NCI-H1417 treated with DMSO at 0.1 percent for 48 hours (cell line): ENCODE measurements at places on chromosomes 12 and 14.

GRCh38 chr12:88362439-88362838, 217.8 kb downstream of the KITLG start:
- DNase-seq, result no peak

- no peak for DNase-seq
These were observed 36.6 kb downstream of the PCNX1 start for GRCh38 chr14:70943838-70944237.

DNA sequence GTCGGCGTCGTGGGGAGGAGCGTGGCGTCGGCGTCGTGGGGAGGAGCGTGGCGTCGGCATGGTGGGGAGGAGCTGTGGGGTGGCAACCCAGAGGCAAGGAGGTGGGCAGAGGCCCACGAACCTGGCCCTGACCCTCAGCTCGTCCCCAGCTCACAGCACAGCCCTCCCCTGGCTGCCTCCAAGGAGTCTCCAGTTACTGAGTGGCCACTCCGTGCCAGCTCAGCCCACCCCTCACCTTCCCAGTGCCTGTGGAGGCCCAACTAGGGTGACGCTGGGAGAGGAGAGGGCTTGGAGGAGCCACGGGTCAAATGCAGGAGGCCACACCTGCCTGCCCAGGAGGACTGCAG, 5.8 kb downstream of the ADSS1 start:
- DNase-seq, result no peak

- DNase-seq, result no peak
These were observed 14.2 kb upstream of the SLC38A4 start for GRCh38 chr12:46839964-46840363.

GRCh38 chr14:98474900-98475299, 797.1 kb downstream of the BCL11B start:
- no peak for DNase-seq

GRCh38 chr12:50566066-50566465, 61.3 kb downstream of the DIP2B start:
- DNase-seq, result no peak

GRCh38 chr12:132380641-132381040, 51.3 kb upstream of the GALNT9 start:
- no peak for DNase-seq

GRCh38 chr14:55451950-55452349, 11.5 kb upstream of the TBPL2 start:
- no peak for DNase-seq

DNA sequence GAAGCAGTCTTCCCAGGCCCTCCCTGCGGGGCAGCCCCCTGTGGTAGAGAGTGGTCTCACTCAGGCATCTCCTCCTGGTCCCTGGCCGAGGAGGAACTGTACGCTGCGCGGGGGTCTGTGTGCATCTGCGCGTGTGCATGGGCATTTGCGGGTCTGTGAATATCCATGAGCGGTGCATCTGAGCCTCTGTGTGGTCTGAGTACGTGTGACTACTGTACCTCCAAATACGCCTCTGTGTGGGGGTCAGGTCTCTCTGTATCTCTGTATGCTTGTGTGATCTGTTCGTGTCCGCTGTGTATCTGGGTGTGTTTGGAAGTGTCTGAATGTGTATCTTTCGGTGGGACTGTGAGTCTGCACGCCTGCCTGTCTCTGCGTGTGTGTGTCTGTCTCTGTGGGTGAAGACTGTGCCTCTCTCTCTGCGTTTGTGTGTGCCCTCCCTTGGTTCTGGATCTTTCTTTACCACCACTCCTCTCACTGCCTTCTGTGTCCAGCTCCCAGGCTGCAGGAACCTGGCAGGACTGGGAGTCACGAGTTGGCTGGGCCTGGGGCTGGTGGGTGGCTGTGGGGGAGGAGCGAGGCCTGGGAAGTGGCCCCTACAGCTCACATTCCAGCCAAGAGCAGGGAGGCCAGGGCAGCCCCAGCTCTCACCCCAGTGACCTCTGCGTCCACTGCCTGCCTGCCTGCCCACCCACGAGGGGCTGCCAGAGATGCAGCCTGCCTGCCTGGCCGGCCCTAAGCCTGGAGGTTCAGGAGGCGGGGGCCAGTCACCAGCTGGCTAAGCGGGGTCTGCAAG, 1.1 kb upstream of the PGF start:
- DNase-seq, result no peak

DNA sequence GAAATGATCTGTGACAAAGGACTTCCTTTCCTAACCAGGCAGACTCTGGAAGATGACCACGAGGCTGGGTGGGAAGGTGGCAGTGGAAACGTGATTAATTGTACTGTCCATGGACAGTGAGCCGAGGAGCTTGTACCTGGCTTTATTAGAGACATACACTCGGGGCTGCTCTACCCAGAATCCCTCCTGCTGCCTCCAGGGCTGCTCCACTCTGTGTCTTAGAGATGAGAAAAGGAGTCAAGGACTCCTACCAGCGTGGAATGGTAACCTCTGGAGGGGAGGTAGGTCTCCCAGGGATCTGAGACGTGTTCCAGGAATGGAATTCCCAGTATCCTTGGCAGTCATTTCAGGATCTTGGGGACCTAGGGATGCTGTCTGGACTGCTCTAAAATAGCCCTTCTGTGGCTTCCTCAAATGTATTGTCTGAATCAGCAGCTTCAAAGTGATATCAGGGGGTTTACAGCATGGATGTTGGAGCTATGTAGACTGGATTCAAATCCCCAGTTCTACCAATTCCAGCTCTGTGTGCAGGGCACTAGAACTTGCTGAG, 237.8 kb downstream of the CACNA1C start:
- no peak for DNase-seq

GRCh38 chr12:62642486-62642885, 175.9 kb downstream of the MON2 start:
- DNase-seq, result no peak

DNA sequence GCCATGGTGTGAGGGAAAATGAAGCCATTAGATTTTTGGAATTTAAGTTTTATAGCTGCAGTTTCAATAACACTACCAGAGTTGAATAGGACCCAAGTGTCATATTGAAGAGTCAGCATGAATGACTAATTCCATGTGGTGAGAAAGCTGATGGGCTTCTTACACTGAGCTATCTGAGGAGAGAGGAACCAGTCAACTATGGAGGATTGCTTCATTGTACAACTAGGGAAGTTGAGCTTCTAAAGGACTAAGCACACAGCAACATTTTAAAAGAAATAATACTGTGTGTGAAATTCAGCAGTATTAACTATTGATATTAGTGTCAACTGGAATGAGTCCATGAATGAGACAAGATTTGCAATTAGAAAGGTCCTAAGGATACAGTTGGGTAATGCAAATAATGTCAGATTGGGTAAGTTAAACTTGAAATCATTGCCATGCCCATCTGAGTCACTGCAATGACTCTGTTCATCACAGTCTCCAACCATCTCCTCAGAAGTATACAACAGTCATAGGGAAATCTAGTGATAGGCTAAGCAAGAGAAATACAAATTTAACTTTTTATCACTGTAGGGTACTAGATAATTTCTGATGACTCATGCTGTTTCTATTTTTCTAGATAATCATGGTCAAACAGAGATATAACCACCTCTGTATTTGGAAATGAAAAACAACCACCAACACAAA, 394.2 kb downstream of the FSCB start:
- no peak for DNase-seq

- no peak for DNase-seq
These were observed 451.1 kb upstream of the RGS6 start for GRCh38 chr14:71481021-71481654.

DNA sequence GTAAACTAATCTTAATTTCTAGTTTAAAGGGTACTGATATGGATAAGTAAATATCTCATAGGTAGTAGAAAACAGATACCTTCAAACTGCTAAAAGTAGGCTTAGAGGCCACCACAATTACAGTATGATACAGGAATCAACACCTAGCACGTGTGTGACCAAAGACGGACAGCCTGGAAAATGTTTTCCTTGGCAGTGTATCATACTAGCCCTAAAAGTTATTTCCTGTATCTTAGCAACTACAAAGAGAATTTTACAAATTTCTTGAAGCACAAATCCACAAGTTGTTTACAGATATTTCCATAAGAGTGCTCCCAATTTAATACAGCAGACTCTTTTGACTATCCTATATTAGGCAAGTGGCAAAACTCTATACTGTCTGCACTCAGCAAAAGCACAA, 106.0 kb downstream of the ITPR2 start:
- DNase-seq, result no peak

DNA sequence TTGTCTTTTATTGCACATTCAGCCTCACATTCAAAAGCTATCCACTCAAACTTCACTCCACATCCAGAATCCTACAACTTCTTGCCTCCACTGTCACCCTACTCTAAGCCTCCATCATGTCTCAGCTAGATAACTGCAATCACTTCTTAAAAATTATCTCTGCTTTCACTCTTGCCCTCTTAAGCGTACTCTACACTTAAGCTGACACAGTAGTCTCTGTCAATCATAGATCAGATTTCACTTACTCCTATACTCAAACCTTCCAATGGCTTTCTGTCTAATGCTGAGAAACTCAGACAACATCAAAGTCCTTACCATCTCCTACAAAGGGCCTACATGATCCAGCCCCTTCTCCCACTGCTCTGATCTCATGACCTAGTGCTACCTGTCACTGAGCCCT, 304.1 kb downstream of the ITPR2 start:
- DNase-seq, result no peak
